Thymus (tissue), 14 donors: ENCODE measurements at places on chromosomes 5 and 9.
A peak's percentile ranks its signal among the peaks of the same experiment; 100 is the strongest.

DNA sequence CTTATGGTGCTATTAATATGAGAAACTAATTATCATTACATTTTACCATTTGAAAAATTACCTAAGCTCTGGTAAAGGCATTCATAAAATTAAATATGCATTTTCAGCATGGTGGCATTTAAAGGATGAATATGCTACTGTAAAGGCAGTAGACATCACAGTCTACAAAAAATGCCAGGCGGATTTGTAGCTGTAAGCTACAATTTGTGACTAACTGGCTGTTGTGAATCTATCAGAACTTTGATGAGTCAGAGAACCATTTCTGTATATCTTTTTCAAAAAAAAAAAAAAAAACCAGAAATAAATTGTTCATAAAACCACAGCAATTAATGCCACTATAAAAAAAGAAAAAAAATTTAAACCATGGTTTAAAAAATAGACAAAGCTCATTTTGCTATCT is 186.3 kb downstream of the NFIB start:
- DNase-seq, result no peak
- H3K27me3 ChIP-seq, result no peaks in the 10 kb centered on the region
- H3K36me3 ChIP-seq, result no peaks in the 10 kb centered on the region
- no peak overlapping the region for H3K27ac ChIP-seq
- no peaks in the 10 kb centered on the region for H3K4me1 ChIP-seq
- H3K4me3 ChIP-seq, result no peak overlapping the region

GRCh38 chr5:172775326-172776234 is 4.6 kb upstream of the DUSP1 start:
- peaks cover 62% of the 10 kb centered on the region for H3K4me1 ChIP-seq
- peaks cover 2% of the 10 kb centered on the region for H3K27me3 ChIP-seq
- no peaks in the 10 kb centered on the region for H3K36me3 ChIP-seq
- DNase-seq, result no peak

- H3K4me3 ChIP-seq, result no peak overlapping the region
- no peaks in the 10 kb centered on the region for H3K27me3 ChIP-seq
- H3K27ac ChIP-seq, result no peak overlapping the region
Measured at GRCh38 chr5:142017832-142018427, 5.1 kb upstream of the GNPDA1 start.

GRCh38 chr5:3594510-3595005 is 1.1 kb upstream of the IRX1 start:
- H3K4me1 ChIP-seq, result peaks cover 3% of the 10 kb centered on the region
- peaks cover 100% of the 10 kb centered on the region for H3K27me3 ChIP-seq
- H3K4me3 ChIP-seq, result peak overlapping the region; percentile 42
- DNase-seq, result no peak
- H3K36me3 ChIP-seq, result no peaks in the 10 kb centered on the region
- H3K27ac ChIP-seq, result no peak overlapping the region

- H3K36me3 ChIP-seq, result no peaks in the 10 kb centered on the region
- no peak overlapping the region for H3K27ac ChIP-seq
- H3K27me3 ChIP-seq, result peaks cover 10% of the 10 kb centered on the region
- no peak overlapping the region for H3K4me3 ChIP-seq
- no peak for DNase-seq
Measured at GRCh38 chr5:135971701-135972100, 16.9 kb upstream of the LECT2 start.

DNA sequence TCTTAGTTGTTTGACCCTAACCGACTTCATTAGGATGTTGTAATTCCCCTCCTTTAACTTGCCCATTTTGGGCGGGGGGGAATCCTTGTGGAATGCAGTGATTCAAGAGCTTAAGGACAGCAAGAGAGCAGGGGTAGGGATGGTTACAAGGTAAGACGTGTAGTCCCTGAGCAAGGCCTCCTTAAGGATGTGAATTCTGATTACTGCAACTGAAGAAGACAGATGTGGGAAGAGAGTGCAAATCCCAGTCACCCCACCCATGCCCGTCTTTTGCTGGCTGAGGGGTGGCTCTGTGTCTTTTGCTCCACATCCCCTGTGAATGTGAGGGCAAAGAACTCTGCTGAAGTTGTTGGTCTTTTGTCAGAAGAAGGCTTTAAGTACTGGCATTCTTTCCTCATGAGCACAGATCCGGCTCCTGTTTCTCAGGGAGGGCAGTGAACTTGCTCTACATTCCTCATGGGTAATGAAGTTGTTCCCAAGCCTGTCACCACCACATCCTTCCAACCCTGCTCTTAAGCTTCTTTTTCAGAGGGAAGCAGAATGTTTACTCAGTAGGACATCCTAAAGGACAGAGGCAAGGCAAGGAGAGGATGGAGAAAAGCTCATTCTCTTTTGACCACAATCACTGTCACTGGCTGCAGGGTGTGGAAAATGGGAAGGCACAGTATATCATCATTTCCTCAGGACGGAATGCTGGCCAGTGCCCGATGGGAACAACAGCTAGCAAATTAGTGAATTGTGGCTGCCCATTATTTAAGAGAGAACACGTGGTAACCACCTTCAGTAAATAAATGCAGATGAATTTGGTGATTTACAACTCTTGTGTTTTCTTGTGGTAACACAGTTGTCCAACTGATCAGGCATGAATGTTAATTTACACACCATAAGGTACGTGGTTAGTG is 61.5 kb downstream of the RAI14 start:
- H3K4me1 ChIP-seq, result no peaks in the 10 kb centered on the region
- H3K27ac ChIP-seq, result no peak overlapping the region
- H3K36me3 ChIP-seq, result no peaks in the 10 kb centered on the region
- no peaks in the 10 kb centered on the region for H3K27me3 ChIP-seq

DNA sequence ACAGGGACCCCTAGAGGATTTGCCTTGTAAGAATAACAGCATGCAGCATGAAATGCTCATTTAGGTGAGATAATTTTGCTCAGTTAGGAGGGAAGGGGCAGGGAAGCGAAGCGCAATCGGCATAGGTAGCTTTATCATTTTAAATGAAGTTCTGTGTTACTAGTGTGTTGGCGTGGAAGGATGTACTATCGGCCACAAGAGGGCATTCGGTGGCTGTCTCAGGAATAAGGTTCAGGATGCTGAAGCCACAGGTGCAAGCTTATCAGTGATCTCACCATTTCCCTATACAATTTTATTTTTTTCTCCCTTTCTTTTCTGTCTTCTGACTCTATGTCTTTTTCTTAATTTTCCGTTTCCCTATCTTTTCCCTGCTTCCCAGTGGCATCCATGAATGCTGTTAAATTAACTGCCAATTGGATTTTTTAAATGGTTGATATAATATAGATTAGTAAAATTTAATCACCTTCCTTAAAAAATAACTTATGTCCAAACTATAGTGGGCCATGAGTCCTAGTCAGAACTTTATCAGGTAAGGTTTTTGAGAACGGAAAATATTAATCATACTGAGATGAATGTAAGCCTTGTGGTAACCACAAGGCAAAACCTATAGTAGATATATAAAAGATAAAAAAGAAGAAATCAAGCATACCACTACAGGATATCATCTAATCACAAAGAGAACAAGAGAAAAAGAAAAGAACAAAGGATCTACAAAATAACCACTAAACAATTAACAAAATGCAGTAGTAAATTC is 1.2 kb upstream of the INSL6 start:
- no peaks in the 10 kb centered on the region for H3K4me1 ChIP-seq
- no peak overlapping the region for H3K4me3 ChIP-seq
- H3K27ac ChIP-seq, result no peak overlapping the region
- no peaks in the 10 kb centered on the region for H3K27me3 ChIP-seq

DNA sequence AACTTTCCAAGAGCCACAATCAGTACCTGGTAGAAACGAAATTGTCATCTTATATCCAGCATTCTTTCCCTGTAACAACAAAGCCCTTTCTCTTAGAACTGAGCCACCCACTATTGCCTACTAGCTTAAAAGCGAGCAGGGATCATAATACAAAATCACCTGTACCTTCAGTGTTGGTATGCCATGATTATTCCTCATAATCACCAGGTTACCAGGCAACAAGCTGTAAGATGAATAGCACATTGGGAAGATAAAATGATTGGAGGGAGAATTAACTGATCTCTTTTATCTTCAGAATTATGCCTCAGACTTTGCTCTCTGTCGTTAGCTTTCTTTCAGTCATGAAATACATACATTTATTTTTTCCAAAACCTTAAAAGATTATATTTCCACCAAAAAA is 345.6 kb downstream of the PRELID2 start:
- no peaks in the 10 kb centered on the region for H3K27me3 ChIP-seq
- no peaks in the 10 kb centered on the region for H3K4me1 ChIP-seq
- DNase-seq, result no peak
- no peak overlapping the region for H3K27ac ChIP-seq
- no peak overlapping the region for H3K4me3 ChIP-seq

GRCh38 chr5:151039665-151040064 is 19.3 kb downstream of the GPX3 start:
- DNase-seq, result no peak
- no peak overlapping the region for H3K4me3 ChIP-seq
- H3K27me3 ChIP-seq, result no peaks in the 10 kb centered on the region
- no peaks in the 10 kb centered on the region for H3K4me1 ChIP-seq

GRCh38 chr5:155546075-155546474 is 532.5 kb downstream of the KIF4B start:
- DNase-seq, result no peak
- H3K27me3 ChIP-seq, result no peaks in the 10 kb centered on the region
- H3K4me3 ChIP-seq, result no peak overlapping the region
- H3K36me3 ChIP-seq, result no peaks in the 10 kb centered on the region
- H3K4me1 ChIP-seq, result no peaks in the 10 kb centered on the region

GRCh38 chr5:37400501-37400900 is 21.4 kb downstream of the WDR70 start:
- H3K36me3 ChIP-seq, result peaks cover 7% of the 10 kb centered on the region
- H3K4me1 ChIP-seq, result no peaks in the 10 kb centered on the region
- H3K4me3 ChIP-seq, result no peak overlapping the region
- H3K27me3 ChIP-seq, result no peaks in the 10 kb centered on the region

DNA sequence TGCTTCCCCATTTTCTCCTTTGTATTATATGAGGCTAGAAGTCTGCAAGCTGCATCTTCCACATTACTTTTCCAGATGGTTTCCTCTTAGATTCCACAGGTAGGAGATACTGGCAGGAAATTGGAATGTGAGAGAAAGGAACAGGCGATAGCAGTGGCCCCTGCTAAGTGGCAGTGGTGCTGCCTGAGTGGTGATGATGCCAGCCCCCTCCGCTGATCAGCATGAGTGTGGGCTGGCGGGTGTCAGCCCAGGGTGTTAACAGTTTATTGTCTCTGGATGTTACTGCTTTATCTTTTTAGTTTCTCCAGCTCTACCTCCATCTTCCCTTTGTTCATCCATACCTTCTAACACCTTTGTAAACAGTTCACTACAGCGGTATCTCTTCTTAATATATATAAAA is 13.2 kb downstream of the PDE8B start:
- no peak overlapping the region for H3K27ac ChIP-seq
- no peaks in the 10 kb centered on the region for H3K36me3 ChIP-seq
- DNase-seq, result no peak
- no peak overlapping the region for H3K4me3 ChIP-seq
- H3K4me1 ChIP-seq, result no peaks in the 10 kb centered on the region
- H3K27me3 ChIP-seq, result peaks cover 5% of the 10 kb centered on the region

DNA sequence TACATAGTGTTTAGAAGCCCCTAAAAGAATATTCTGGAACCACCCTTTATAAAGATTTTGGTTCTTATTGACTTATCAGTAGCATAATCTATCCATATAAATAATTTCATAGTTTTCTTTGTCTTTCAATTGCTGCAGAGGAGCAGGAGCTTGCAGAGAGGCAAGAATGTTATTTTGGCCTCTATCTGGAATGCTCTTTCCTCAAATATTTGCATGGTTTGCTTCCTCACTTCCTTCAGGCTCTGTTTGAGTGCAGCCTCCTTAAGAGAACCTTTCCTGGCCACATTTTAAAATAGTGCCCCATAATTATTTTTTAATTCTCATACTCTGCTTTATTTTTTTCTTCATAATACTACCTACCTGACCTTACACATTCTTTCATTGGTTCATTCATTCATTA is 1.5 kb downstream of the C5 start:
- H3K27ac ChIP-seq, result no peak overlapping the region
- H3K27me3 ChIP-seq, result no peaks in the 10 kb centered on the region
- no peaks in the 10 kb centered on the region for H3K36me3 ChIP-seq
- no peak overlapping the region for H3K4me3 ChIP-seq

DNA sequence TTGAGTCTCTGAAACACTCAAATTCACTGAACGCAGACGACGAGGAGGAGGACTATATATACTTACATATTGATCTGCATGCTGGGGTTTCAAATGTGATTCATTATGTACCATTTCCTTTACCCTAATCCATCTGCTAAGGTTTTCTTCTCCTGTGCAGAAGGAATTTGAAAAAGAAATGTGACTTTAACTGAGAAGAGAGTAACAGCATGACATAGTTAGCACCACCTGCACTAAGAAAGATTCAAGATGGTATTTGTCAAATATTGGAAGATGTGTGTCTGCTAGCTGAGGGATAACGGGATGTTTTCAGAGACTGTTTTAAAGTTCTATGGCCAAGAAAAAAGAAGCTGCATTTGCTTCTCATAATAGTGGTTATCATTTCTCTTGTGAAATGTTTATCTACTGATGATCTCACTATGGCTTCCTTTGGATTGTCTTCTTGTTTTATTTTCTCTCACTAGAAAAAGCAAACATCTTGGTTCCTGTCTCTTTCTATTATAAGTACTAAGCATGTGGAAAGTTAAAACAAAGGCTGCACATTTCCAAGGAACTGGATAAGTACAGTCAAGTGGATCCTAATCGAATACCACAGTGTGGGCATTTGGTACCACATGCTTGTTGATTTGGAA is 89.8 kb upstream of the TLE4 start:
- no peaks in the 10 kb centered on the region for H3K36me3 ChIP-seq
- peaks cover 9% of the 10 kb centered on the region for H3K4me1 ChIP-seq
- no peak overlapping the region for H3K4me3 ChIP-seq
- H3K27me3 ChIP-seq, result no peaks in the 10 kb centered on the region
- DNase-seq, result no peak

GRCh38 chr5:58985759-58986158 is 402.9 kb downstream of the RAB3C start:
- H3K4me1 ChIP-seq, result no peaks in the 10 kb centered on the region
- H3K36me3 ChIP-seq, result peaks cover 41% of the 10 kb centered on the region
- no peaks in the 10 kb centered on the region for H3K27me3 ChIP-seq
- no peak overlapping the region for H3K27ac ChIP-seq
- H3K4me3 ChIP-seq, result no peak overlapping the region

- H3K27me3 ChIP-seq, result no peaks in the 10 kb centered on the region
- DNase-seq, result no peak
- H3K4me1 ChIP-seq, result no peaks in the 10 kb centered on the region
- H3K36me3 ChIP-seq, result peaks cover 55% of the 10 kb centered on the region
- no peak overlapping the region for H3K4me3 ChIP-seq
- H3K27ac ChIP-seq, result no peak overlapping the region
Measured at GRCh38 chr5:133086366-133086875, 34.6 kb downstream of the HSPA4 start.

- H3K36me3 ChIP-seq, result no peaks in the 10 kb centered on the region
- DNase-seq, result no peak
- no peak overlapping the region for H3K27ac ChIP-seq
- H3K4me1 ChIP-seq, result peaks cover 16% of the 10 kb centered on the region
Measured at GRCh38 chr9:89179895-89180734, 1.5 kb upstream of the SHC3 start.

DNA sequence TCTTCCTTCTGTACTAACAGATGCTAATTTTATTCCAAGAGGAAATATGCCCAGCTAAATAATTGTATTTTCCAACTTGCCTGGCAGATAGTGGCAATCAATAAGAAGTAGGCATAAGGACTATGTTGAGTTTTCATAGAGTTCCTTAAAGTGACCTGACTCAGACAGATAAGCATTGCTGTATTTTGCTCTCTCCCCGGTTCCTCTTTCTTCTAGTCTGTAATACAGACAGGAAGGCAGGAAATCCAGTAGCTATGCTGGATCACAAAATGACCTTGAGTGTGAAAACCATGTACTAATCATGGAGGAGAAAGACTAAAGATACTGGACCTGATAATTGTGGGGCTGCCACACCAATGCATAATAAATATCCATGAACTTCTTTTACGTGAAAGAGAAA is 701.7 kb downstream of the CETN3 start:
- no peak overlapping the region for H3K4me3 ChIP-seq
- no peaks in the 10 kb centered on the region for H3K4me1 ChIP-seq
- no peaks in the 10 kb centered on the region for H3K27me3 ChIP-seq
